ENCODE measurements at places on chromosomes 5 and 9.

DNA sequence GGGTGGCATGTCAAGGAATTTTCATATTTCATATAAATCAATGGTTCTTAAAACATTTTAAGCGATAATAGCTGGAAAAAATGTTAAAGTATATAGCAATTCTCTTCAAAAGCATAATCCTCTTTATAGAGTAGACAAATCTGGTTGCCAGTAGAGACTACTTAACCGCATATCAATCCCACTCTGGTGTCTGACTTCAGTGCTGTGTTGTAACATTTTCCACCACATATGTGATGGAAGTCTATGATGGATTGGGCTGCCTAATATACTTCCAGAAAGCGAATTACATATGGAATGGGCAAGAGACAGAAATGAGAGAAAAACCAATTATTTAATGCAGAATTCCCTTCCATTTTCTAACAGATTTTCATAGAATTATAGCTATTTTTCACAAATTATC lies 54.3 kb downstream of the FBN2 start:
- DNase-seq = no peak

DNA sequence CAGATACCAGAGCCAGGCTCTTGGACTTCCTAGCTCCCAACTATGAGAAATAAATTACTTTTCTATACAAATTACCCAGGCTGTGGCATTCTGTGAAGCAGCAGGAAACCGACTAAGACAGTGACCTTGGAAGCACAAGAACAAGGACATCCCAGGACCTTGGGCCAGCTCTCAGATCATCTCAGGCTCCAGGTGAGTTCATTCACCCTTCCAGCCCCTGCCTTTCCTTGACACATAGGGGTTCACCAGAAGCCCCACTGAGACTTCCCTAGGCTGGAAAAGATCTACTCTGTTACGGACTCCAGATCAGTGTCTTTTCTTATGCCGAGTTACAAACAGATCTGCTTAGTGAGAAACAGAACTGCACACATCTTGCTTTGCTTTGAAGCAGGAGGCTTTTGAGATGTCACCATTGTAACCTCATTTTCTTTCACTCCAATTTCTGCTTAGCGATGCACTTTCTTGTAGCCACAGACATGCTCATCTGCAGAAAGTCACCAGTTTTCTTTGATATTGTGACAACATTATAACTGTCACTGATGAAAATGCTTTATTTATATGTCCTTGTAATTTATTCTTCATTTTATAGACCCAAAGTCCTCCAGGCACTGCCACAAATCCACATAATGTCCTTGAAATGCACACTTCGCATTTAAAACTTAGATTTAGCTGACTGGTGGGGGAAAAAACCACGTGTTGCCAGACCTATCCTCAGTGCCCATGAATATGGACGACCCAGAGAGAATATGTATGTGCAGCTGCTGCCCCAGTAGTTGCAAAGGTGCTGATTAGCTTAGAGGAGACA lies 8.1 kb downstream of the CD180 start:
- DNase-seq = no peak

DNA sequence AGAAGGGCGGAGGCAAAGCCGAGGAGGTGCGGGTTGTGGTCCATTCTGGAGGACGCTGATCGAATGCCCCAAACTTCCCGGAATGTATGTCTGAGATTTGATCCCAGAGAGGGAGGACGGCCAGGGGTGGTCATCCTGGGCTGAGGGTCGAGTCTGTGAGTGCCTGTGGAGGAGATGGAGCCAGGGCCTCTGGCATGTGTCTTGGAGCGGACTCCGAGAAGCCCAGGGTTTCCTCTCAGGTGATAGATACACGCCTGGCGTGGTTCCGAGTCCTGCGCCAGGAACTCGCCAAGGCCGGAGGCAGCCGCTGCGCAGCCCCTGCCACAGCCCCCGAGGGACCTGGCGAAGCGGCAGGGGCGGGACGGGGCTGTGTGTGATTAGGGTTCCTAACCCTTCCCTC lies 363 bp downstream of the ZNF454 start:
- DNase-seq = no peak

- DNase-seq = no peak
Measured at GRCh38 chr5:95072281-95072680, 212.6 kb downstream of the MCTP1 start.

GRCh38 chr9:98804083-98804482 lies 3.4 kb upstream of the GALNT12 start:
- DNase-seq = no peak

DNA sequence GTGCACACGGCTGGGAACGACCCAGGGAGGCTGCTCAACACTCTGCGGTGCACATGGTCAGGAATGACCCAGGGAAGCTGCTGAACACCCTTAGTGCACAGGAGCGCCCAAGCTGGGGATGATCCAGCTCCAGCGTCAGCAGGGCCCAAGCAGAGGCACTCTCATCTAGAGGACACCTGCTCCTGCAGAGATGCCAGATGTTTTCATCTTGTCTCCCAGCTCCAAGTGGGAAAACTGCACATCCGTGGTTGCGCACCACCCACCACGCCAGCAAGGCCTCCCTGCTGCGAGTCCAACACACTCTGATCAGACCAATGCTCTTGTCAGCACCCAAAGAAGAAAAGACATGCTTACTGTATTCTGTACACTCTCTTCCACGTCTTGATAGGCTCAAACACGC lies 34.1 kb downstream of the UBE2QL1 start:
- no peak for DNase-seq

DNA sequence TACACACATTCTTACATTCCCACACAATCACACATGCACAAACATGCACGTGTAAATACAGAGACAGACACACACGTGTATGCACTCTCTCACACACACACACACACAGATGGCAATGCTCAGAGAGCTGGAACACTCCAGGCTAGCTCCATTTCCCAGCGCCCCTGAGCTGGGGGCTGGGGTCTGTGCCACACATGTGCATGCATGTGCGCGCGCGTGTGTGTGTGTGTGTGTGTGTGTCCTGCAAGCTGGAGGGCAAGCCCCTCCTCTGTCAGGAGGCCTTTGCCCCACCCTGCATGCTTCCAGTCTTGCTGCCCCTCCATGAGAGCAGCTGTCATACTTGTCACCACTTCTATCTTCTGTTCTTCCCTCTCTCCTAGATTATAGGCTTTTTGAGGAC lies 16.6 kb upstream of the S1PR3 start:
- DNase-seq = no peak

DNA sequence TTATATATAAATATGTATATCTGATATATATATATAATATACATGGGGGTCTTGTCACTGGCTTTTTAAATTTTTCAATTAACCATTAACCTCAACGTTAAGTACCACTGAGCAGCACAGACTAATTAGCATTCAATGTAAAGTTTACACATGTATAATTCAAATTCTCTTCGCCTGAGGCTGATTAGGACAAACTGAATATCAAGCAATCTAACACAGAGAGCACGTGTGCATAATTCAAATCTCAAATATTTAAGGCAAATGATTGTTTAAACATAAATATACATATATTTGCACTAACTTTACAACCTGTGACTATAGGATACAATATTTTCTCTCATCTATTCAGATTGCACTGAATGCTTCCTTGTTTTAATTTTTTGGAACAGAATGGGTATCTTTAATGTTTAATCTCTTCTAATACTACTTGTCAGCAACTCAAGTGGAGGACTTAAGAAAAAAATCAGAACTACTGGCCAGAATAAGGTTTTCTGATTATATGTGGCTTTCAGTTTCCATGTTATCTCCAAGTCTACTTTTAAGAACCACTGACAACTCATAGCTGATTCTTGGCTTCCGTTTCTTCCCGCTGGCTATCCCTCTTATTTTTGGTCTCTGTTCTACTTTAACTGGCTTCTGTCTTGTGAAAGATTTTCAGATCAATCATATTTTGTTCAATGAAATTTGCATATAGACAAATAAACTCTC lies 204.8 kb downstream of the MLLT3 start:
- DNase-seq = no peak

DNA sequence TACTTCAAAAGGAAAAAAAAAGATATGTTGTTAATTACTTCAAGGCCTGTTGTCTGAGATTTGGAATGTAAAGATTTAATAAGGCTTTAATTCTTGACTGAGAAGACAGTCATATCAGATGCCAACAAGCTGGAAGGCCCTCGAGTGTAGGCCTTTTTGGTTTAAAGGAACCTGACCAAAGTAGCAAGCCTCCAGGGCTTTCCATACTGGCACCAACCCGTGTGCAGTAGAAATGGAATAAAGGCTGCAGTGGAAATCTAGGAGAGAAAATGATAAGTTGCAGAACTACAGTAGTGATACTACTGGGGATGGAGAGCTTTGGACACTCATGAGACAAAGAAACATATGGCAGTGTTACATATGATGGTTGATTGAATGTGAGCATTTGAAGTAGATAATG lies 358.0 kb downstream of the TAF11L14 start:
- no peak for DNase-seq

DNA sequence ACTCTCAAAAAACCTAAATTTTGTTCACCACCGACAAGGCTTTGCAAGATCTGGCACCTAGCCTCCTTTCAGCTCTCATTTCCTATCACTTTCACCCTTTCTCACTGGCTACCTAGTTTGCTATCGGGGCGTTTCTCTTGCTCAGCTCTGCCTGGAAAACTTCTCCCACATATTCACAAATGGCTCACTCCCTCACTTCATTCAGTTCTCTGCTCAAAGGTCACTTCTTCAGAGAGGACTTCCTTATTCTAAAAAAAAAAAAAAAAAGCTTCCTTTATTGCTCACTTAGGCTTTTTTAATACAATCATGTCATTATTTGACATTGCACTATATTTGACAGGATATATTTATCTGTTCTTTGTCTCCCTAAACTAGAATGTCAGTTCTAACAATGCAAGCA lies 2.1 kb upstream of the SLC25A46 start:
- DNase-seq = no peak

- DNase-seq = no peak
Measured at GRCh38 chr5:16759147-16759773, 142.5 kb upstream of the RETREG1 start.

GRCh38 chr5:143585970-143586369 lies 182.5 kb upstream of the NR3C1 start:
- no peak for DNase-seq

DNA sequence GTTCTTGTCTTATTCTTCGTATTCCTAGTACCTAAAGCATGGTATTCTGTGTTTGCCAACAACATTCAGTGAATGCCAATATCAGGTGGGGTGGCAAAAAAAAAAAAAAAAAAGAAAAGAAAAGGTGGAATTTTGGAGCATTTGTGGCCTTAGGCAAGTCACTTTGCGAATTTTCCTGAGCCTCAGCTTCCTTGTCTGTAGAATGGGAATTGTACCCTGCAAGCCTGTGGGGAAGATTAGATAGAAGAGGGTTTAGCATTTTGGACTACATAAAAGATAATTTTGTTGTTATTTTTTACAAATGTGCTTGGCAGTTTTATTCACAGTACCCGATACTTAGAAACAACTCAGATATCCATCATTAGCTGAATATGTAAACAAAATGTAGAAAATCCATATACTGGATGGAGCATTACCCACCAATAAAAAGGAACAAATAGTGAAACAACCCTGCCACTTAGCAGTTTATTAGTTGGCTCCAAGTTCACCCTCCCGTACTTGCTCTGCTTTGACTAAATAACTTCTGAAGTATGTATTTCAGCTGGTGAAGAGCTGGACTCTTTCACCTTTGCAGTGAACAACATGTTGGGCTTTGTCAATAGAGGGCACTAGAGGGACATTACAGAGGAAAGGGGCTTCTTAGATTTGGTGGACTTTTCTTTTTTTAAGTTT lies 13.6 kb downstream of the UBE2D2 start:
- no peak for DNase-seq

DNA sequence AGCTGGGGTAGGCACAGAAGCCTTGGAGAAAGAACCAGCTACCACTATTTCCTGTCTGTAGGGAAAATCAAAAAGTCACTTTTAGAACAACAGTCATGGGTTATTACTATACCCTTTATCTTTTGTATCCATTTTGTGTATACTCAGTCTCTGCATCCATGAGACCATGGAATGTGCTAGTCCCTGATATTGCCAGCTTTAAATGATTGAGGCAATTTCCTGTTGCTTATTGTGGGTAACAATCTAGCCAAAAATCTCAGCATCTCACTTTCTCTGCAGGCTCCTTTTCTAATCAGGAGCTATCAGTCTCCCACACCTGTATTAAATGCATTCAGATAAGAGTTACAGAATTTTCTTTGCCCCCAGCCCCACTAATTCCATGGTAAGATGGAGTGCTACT lies 968 bp upstream of the KDM3B start:
- DNase-seq = no peak

DNA sequence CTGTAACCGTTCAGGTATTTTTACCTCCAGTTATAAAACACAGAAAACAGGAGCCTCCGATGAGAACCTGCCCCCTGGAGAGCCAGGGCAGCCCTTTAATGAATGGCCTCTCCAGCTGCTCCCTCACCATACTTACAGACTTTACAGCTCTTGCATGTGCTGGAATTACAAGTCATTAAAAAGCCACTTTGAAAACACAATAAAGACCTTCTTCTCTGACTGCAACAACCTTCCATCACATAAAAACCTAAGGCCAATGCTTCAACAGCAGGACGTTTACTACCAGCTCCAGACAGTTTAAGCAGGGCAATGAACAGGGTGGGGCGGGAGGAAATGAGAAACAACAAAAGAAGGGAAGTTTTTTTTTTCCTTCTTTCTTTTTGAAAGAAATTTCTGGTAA lies 213.8 kb downstream of the MLLT3 start:
- DNase-seq = no peak

- DNase-seq = no peak
Measured at GRCh38 chr5:65395526-65396155, 86.1 kb downstream of the ADAMTS6 start.

- no peak for DNase-seq
Measured at GRCh38 chr9:91170951-91171350, 190.8 kb downstream of the AUH start.

DNA sequence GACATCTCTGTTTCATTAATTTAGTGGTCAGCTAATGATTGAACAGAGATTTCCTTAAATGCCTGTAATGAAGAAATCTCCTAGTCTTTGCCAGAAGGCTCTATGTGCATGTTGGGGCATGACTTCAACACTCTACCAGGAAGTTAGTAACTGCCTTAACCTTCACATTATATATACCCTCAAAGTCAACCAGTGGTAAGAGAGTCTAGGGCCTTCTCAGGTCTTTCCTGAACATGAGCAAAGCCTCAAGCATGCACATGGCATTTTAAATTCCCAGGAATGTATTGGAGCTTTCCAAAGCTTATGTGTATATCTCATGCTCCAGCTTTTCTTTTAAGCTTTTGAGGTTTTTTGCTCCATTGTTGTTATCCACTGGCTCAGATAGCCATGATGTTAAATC lies 388.3 kb downstream of the ARRDC3 start:
- DNase-seq = no peak

GRCh38 chr9:79220666-79221065 lies 351.1 kb upstream of the TLE4 start:
- no peak for DNase-seq
